ENCODE measurements at places on chromosomes 4 and X. TPM values are rescaled to one million over a fixed set of nuclear protein-coding genes. Genes with fewer than 3 reads are reported as not detected.

- H3K4me1 ChIP-seq = no peaks in the 10 kb centered on the region
- H3K4me3 ChIP-seq = no peak overlapping the region
- no peak for DNase-seq
- peaks cover 4% of the 10 kb centered on the region for H3K36me3 ChIP-seq
- no peak overlapping the region for H3K27ac ChIP-seq
- no peaks in the 10 kb centered on the region for H3K27me3 ChIP-seq
Observed at GRCh38 chr4:37590016-37590415, 96.2 kb downstream of the RELL1 start.

DNA sequence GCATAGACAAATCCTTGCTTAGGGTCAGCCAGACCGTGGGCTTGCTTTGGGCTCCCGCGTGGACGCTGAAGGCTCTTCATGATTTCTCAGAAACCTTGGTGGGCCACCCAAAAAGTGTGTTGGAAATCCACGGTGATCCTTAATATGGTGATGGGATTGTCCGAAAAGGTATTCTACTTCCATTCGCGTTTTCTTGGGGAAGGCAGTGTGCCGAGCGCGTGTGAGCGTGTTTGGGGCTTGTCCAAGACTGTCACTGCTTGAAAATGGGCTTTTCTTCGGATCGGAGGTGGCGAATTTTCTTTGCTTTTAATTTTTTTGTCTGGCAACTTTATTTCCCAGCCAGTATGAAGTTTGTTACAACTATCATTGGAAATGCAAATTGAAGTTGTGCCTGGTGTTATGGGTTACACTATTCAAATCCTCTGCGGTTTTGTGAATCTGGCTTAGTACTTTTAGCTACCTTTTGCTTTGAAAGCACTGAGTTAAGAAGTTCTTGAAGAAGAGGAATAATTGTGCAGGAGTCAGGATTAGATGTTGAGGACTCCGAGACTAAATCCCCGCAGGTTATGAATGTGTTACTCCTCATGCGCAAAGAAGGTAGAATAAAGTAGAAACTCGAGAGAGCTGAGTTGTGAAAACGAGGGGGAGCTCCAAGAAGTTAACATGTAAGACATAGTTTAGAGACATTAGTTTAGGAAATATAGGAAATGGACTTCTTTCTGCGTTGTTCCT lies 3.2 kb downstream of the SPRY1 start:
- H3K27ac ChIP-seq = peak overlapping the region; percentile 86
- H3K4me3 ChIP-seq = peak overlapping the region; percentile 83
- no peak for DNase-seq
- peaks cover 24% of the 10 kb centered on the region for H3K27me3 ChIP-seq

GRCh38 chrX:72125331-72126047 lies 6.2 kb downstream of the RTL5 start:
- no peak overlapping the region for H3K4me3 ChIP-seq
- DNase-seq = no peak
- no peak overlapping the region for H3K27ac ChIP-seq
- H3K4me1 ChIP-seq = peaks cover 54% of the 10 kb centered on the region

DNA sequence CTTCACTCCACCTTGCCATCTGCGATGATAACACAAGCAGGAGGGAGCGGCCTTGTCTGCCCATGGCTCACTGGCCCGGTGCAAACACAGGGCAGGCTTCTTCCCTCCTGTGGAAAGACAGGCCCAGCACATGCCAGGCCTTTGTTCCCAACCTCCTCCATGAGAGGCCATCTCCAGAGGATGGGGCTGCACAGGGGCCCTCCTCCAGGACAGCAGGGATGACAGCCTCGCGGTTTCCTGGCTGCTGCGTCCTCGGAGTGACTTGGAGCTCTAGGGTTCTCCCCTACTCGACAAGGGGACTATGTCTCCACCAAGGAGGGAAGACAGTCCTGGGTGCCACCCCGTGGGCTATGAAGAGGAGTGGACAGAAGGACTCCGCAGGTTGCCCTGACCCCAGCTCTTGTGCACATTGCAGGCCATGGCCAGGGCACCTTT lies 21.8 kb downstream of the RNF212 start:
- H3K4me1 ChIP-seq = no peaks in the 10 kb centered on the region
- H3K4me3 ChIP-seq = no peak overlapping the region
- peaks cover 2% of the 10 kb centered on the region for H3K27me3 ChIP-seq
- H3K36me3 ChIP-seq = no peaks in the 10 kb centered on the region
- DNase-seq = no peak

- no peak for DNase-seq
- no peak overlapping the region for H3K4me3 ChIP-seq
- peaks cover 6% of the 10 kb centered on the region for H3K4me1 ChIP-seq
- no peaks in the 10 kb centered on the region for H3K27me3 ChIP-seq
- H3K36me3 ChIP-seq = peaks cover 2% of the 10 kb centered on the region
- H3K27ac ChIP-seq = no peak overlapping the region
Observed at GRCh38 chrX:136210243-136210642, 41.0 kb downstream of the MAP7D3 start.

- no peak overlapping the region for H3K4me3 ChIP-seq
- no peaks in the 10 kb centered on the region for H3K36me3 ChIP-seq
- H3K4me1 ChIP-seq = no peaks in the 10 kb centered on the region
- DNase-seq = no peak
- H3K27me3 ChIP-seq = no peaks in the 10 kb centered on the region
- no peak overlapping the region for H3K27ac ChIP-seq
Observed at GRCh38 chr4:1754336-1754735, 33.0 kb downstream of the TACC3 start.

KLHL4 gene
- total RNA-seq = 0.10 TPM

UGT2B10 gene
- not detected for total RNA-seq

COMMD8 gene
- total RNA-seq = 27.9 TPM

PAGE1 gene
- total RNA-seq = not detected
